Stimulated activated CD8-positive, alpha-beta memory T cell treated with anti-CD3 and anti-CD28 coated beads, Interleukin-12 subunit alpha, Interleukin-12 subunit beta, amount 100 ng/mL, for 4 hours (primary cell): ENCODE measurements at places on chromosomes 16 and 17.

- no peak for DNase-seq
Measured at GRCh38 chr16:81661082-81661481, 118.0 kb upstream of the PLCG2 start.

DNA sequence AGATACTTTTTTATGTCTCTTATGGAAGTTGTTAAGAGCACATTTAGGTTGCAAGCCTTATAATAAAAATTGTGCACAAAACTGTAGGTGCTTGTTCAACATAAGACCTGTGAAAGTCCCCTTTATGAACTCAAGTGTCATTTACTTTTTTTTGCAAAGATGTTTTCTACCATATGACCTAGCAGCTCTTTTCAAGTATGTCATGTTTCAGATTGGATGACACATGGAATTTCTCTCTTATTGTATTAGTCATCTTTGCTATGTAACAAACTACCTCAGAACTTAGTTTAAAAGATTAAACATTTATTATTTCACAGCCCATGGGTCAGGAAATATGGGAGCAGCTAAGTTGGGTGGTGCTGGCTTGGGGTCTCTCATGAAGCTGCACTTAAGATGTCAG, 57.9 kb downstream of the PHKB start:
- no peak for DNase-seq

GRCh38 chr16:58508671-58509251, 6.6 kb upstream of the SETD6 start:
- DNase-seq = no peak

DNA sequence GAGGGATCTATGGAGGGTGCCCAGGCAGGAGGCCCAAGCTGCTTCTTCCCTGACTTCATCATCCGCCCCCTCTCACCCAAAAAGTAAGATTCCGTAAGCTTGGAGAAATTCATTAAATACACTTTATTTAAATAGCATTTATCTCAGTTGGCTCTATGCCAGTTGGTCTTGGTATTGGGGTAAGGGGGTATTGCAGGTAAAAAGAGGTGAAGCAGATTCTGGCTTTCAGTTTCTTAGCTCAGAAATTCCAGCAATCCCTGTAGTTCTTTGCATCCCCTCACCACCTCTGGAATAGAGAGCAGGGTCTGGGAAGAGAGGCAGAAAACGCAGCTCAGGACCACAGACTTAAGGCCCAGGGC, 750 bp upstream of the ALDOC start:
- no peak for DNase-seq

DNA sequence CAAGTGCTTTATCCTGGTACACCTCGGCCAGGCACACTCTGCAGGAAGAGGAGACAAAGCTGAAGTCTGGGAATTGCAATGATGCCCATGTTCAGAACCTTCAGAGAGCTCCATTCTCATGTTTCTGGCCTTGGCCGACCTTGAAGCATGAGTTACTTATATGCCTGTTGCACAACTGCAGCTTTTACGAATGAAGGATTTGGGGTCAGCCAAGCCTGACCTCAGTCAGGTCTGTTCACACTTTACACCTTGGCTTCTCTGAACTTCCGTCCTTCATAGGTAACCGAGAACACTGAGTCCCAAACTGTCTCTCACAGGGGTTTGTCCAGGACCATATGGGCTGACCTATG, 66.7 kb downstream of the GTF3C1 start:
- DNase-seq = no peak

DNA sequence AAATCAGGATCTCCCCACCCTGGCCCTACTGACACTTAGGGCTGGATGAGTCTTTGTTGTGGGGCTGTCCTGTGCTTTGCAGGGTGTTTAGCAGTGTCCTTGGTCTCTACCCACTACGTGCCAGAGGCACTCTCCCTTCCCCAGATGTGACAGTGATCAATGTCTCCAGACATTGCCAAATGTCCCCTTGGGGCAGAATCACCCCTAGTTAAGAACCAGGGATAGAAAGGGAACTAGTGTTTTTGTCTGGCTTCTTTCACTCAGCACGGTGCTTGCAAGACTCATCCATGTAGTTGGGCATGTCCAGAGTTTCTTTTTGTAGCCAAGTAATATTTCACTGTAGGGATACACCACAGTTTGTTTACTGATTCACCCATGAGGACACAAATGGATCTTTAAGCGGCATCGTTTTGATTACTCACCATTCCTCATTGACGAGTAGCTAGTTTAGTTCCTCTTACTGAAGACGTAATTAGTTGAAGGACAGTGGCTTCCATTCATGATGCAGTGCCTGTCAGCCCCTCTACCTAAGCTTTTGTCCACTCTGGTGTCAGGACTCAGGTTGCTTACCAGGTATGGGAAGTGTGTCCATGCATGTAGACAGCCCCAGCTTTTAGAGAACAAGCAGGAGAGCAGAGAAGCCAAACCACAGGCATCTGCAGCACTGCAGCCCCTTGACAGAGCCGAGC, 26.0 kb upstream of the ITGB4 start:
- DNase-seq = no peak

DNA sequence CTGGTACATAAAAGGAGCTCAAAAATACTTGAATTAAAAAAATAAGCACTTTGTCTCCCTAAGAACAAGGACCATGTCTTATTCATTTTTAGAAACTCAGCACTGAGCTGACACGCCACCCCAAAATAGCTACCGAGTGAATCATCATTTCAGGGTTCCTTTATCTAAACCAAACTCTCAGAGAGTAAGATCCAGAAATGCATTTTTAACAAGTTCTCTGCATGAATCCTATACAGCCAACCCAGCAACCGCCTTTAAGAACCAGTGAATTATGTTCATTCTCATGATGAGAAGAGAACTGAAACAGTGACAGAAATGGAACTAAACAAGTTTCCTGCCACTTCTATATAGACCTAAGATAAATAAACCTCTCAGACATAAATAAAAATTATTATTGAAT, 8.7 kb downstream of the C16orf87 start:
- no peak for DNase-seq

DNA sequence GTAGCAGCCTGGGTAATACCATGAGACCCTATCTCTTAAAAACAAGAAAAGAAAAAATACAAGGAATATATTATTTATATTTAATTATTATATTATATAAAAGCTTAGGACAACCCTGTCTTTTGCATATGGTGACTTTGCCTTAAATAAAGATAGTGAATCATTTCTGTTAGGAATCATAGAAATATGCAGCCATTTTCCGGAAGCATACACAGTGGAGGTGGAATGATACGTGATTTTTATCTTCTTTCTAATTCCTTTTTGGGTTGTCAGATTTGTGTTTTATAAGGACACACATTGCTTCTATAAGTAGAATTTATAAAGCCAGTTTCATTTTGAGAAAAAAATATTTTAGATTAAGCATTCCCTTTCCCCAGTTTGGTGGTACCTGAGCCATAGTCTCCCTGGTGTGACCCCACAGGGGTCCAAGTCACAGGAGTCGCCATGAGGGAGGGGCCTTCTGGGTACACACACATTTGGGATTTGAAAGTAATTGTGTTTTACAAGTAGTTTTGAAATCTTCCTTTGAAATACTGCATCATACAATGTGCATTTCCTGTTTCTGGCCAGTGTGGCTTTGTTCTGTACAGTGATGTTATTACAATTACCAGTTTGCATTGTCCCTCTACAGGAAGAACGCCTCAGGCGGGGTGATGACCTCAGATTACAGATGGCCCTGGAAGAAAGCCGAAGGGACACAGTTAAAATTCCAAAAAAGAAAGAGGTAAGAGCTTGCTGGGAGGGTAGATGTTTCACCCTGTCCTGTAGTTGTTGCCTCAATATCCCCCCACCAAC, 50.9 kb downstream of the B9D1 start:
- no peak for DNase-seq
